Stimulated activated CD4-positive, alpha-beta T cell treated with anti-CD3 and anti-CD28 coated beads, TNF-alpha, amount 100 ng/mL, for 1 hour (primary cell): ENCODE measurements at places on chromosomes 5 and 9.

DNA sequence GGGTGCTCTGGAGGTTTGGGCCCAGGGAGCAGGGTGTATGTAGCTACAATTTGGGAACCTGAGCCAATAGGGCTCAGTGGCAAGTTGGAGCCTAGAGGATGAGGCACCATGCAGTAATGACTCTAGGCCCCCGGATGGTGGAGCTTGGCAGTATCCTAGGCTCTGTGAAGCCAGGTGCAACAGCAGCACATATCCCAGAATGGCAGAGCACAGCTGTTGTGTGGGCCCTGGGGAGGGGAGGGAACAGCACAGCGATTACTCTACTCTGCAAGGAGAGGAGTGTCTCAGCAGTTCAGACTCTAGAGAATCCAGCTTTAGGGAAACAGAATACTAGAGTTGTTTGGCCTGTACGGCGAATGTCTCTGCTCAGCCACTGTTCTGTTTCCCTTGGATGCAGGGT lies 56.1 kb downstream of the LRRTM2 start:
- DNase-seq, result no peak

DNA sequence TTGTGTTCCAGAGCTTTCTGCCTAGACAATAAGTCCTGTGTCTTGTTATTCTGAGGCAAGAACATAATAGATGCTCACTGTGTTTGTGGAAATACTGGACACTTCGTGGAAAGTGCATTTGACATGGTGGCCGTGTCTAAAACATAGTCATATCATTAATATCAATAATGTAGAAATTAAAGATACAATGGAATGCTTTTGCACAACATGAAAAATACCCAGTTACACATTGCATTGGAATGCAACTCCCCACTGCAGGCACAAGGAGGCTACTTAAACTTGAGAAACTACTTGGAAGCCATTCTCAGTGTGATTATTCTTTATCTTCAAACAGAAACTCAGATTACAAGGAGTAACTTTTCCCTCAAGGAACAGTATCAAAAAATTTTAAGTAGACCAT lies 145.3 kb upstream of the ZNF462 start:
- no peak for DNase-seq

- no peak for DNase-seq
Measured at GRCh38 chr9:21096172-21096900, 18.6 kb upstream of the IFNB1 start.

GRCh38 chr5:107640568-107640967 lies 30.2 kb downstream of the EFNA5 start:
- no peak for DNase-seq
